Immature natural killer cell (primary cell): ENCODE measurements at places on chromosomes 16 and 17. TPM values are rescaled to one million over a fixed set of nuclear protein-coding genes. Genes with fewer than 3 reads are reported as not detected.

DNA sequence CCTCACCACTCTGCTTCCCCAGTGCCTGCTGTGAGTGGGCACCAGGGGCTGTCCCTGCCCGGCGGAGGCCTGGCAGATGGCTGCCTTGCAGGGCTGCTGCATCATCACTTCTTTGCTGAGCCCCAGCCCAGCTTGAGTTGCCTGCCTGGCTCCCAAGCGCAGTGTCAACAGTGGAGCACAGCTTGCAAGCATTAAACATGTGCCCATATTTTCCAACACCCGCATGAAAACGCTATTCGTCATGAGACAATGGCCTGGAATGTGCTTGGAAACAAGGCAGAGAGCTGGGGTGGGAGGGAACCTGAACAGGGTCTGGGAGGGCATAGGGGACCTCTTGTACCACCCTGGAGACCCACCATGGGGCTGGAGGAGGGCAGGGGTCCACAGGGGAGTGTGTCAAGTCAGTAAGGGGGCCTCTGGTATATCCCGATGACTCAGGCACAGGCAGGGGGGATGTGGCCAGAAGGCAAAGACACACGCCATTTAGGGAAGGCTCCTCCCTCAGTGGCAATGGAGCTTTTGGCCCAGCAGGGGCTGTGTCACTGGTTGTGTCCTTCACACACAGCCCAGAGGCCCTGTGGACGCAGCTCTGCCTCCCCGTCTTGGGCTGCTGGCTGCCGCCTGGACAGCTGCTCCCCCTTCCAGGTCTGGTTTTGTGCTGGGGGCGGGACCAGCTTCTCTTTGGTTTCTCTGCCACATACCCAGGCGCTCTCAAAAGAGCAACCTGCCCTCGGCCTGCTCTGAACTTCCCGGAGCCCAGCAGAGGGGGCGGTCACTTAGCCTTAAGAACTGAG lies 17.4 kb upstream of the MTSS2 start:
- H3K4me3 ChIP-seq: no peak overlapping the region
- peaks cover 3% of the 10 kb centered on the region for H3K36me3 ChIP-seq
- H3K4me1 ChIP-seq: peaks cover 4% of the 10 kb centered on the region
- DNase-seq: no peak

DNA sequence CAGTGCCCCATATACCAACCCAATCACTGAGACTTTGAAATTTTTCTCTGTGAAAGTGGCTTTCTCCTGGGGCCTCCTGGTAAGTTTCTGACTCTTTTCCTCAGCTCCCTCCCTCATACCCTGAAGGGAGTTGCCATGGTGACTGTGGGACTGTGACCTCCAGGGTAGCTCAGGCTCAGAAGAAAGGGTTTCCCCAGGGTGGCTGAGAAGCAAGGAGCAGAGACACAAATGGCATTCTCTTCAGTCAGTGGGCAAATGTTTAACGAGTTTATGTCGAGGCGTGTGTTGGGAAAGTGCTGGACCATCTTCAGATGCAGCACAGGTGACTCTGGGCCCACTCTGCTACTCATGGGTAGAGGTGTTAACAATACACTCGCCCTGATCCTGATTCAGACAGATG lies 46.8 kb downstream of the MRPS23 start:
- no peaks in the 10 kb centered on the region for H3K4me1 ChIP-seq
- H3K27ac ChIP-seq: no peak overlapping the region
- no peak overlapping the region for H3K4me3 ChIP-seq
- H3K36me3 ChIP-seq: peaks cover 6% of the 10 kb centered on the region

GRCh38 chr17:72135546-72136325 lies 14.9 kb downstream of the SOX9 start:
- DNase-seq: no peak
- no peaks in the 10 kb centered on the region for H3K27me3 ChIP-seq
- no peaks in the 10 kb centered on the region for H3K36me3 ChIP-seq

- no peak overlapping the region for H3K27ac ChIP-seq
- H3K4me1 ChIP-seq: no peaks in the 10 kb centered on the region
- H3K27me3 ChIP-seq: peaks cover 4% of the 10 kb centered on the region
- DNase-seq: no peak
- H3K4me3 ChIP-seq: no peak overlapping the region
Measured at GRCh38 chr16:77373726-77374125, 61.1 kb downstream of the ADAMTS18 start.

DNA sequence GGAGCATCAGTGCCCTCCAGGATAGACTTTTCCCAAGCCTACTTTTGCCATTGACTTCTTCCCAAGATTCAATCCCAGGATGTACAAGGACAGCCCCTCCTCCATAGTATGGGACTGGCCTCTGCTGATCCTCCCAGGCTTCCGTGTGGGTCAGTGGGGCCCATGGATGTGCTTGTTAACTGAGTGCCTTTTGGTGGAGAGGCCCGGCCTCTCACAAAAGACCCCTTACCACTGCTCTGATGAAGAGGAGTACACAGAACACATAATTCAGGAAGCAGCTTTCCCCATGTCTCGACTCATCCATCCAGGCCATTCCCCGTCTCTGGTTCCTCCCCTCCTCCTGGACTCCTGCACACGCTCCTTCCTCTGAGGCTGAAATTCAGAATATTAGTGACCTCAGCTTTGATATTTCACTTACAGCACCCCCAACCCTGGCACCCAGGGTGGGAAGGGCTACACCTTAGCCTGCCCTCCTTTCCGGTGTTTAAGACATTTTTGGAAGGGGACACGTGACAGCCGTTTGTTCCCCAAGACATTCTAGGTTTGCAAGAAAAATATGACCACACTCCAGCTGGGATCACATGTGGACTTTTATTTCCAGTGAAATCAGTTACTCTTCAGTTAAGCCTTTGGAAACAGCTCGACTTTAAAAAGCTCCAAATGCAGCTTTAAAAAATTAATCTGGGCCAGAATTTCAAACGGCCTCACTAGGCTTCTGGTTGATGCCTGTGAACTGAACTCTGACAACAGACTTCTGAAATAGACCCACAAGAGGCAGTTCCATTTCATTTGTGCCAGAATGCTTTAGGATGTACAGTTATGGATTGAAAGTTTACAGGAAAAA lies 9.7 kb upstream of the CYLD start:
- no peaks in the 10 kb centered on the region for H3K27me3 ChIP-seq
- peaks cover 18% of the 10 kb centered on the region for H3K36me3 ChIP-seq
- H3K27ac ChIP-seq: no peak overlapping the region
- no peaks in the 10 kb centered on the region for H3K4me1 ChIP-seq
- DNase-seq: no peak

DNA sequence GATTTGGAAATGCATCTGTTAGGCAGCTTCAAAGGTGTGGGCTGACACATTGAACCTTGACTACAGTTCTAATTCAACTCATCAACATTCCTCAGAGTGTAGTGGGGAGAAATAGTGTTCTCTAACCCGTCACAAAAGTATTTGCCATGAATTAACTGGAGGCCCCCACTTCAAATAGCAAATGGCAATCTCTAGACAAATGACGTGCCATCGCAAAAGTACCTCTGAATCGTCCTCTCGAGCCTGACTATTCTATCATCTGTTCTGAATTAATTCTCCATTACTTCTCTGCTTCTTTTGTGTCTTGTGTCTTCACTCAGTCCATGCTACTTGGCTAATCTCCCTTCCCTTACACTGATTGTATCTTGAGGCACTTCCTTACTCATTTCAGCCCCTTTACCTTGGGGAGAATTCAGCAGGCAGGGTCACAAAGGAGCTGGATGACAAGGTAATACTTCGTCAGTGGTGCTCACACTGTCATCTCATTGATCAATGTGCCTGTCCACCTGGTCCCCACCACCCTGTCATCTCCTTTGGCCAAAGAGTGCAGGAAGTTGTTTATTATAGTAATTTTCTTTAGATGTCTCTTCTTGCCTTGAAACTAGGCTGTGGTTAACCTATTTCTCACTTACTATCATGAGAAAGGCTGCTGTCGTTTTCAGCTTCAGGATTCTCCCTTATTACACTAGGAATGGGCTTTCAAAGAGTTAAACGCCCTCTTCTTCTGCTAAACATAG lies 108.4 kb downstream of the SYCE1L start:
- no peaks in the 10 kb centered on the region for H3K27me3 ChIP-seq
- H3K27ac ChIP-seq: no peak overlapping the region
- peak overlapping the region; percentile 23 for H3K4me3 ChIP-seq

GRCh38 chr16:4699046-4699556 lies 5.7 kb downstream of the NUDT16L1 start:
- H3K4me3 ChIP-seq: no peak overlapping the region
- no peak for DNase-seq
- peaks cover 6% of the 10 kb centered on the region for H3K36me3 ChIP-seq
- no peaks in the 10 kb centered on the region for H3K27me3 ChIP-seq
- peaks cover 9% of the 10 kb centered on the region for H3K4me1 ChIP-seq

The SSTR5 gene
- polyA plus RNA-seq: not detected

- H3K4me3 ChIP-seq: peak overlapping the region; percentile 97
- peak; percentile 69 for DNase-seq
- no peaks in the 10 kb centered on the region for H3K36me3 ChIP-seq
- H3K27ac ChIP-seq: peak overlapping the region; percentile 89
- H3K27me3 ChIP-seq: peaks cover 12% of the 10 kb centered on the region
- peaks cover 55% of the 10 kb centered on the region for H3K4me1 ChIP-seq
Measured at GRCh38 chr17:50149417-50150353, 792 bp downstream of the PPP1R9B start.

The EXOC3L1 gene
- not detected for polyA plus RNA-seq

DNA sequence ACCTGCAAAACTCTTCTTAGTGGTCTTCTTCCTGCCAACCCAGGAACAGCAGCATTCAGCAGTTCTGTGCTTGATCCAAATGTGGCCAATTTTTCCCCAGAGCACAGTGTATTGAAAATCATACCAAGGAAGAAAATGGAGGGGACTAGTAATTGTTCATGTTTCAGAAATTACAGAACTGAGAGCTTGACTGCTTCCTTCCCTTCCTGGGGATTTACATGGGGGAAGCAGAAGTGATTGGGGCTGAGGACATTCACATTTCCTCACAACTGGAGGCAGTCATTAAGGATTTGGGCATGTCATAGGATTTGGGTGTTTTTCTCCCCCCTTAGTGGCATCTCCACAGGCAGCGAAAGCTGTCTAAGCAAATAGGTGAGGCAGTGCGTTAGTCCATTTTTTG lies 19.7 kb downstream of the CIITA start:
- H3K4me3 ChIP-seq: no peak overlapping the region
- no peak overlapping the region for H3K27ac ChIP-seq
- H3K36me3 ChIP-seq: no peaks in the 10 kb centered on the region
- peaks cover 2% of the 10 kb centered on the region for H3K27me3 ChIP-seq

The KLHL10 gene
- 0.15 TPM for polyA plus RNA-seq

The CLEC19A gene
- not detected for polyA plus RNA-seq

The SLFN12 gene
- 6.3 TPM for polyA plus RNA-seq

DNA sequence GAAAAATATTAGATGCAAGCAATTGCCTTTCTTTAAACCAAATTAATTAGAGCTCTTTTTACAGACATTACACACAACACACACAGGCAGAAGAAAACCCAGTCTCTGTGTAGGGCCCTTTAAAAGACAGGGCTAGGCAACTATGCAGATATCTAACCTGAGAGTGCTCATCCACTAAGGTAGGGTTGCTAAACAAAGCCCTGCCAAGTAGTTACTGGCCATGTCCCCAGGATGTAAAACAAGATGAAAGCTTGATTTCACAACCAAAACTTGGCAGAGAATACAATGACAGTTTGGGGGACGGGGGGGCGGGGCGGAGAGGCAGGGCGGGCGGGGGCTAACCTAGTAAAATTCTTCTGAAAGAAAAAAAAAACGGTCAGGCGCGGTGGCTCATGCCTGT lies 669.0 kb upstream of the CA10 start:
- H3K27ac ChIP-seq: no peak overlapping the region
- H3K4me3 ChIP-seq: no peak overlapping the region
- no peaks in the 10 kb centered on the region for H3K36me3 ChIP-seq
- DNase-seq: no peak

- H3K4me1 ChIP-seq: no peaks in the 10 kb centered on the region
- peaks cover 26% of the 10 kb centered on the region for H3K27me3 ChIP-seq
- DNase-seq: no peak
Measured at GRCh38 chr16:82628711-82629110, 1.9 kb downstream of the CDH13 start.

GRCh38 chr16:25895380-25895779 lies 203.6 kb downstream of the HS3ST4 start:
- peaks cover 1% of the 10 kb centered on the region for H3K27me3 ChIP-seq
- no peak overlapping the region for H3K4me3 ChIP-seq
- no peak overlapping the region for H3K27ac ChIP-seq
- DNase-seq: no peak
- H3K36me3 ChIP-seq: no peaks in the 10 kb centered on the region

DNA sequence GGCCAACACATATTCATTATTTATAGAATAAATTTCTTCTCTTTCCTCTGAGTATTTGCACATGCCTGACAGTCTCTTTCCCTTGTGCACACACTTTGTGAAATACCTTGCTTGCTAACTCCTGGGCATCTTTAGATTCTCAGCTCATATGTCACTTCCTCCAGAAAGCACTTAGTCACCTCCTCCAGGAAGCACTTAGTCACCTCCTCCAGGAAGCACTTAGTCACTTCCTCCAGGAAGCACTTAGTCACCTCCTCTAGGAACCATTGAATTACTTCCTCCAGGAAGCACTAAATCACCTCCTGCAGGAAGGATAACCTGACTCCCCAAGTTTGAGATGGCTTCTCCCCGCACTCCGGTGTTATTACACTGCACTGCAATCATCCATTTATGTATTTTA lies 462.5 kb upstream of the EEF2KMT start:
- peaks cover 4% of the 10 kb centered on the region for H3K36me3 ChIP-seq
- no peaks in the 10 kb centered on the region for H3K27me3 ChIP-seq

The OTOP3 gene
- polyA plus RNA-seq: not detected

The UNC45B gene
- 0.41 TPM for polyA plus RNA-seq

DNA sequence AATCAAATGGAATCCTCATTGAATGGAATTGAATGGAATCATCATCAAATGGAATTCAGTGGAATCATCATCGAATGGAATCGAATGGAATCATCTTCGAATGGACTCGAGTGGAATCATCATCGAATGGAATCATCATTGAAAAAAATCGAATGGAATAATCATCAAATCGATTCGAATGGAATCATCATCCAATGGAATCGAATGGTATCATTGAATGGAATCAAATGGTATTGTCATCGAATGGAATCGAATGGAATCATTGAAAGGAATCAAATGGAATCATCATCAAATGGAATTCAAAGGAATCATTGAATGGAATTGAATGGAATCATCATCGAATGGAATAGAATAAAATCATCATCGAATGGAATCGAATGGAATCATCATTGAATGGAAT lies 619.3 kb downstream of the TP53TG3F start:
- H3K4me1 ChIP-seq: no peaks in the 10 kb centered on the region
- H3K36me3 ChIP-seq: peaks cover 10% of the 10 kb centered on the region
- H3K27ac ChIP-seq: no peak overlapping the region
- DNase-seq: no peak
